ENCODE measurements at places on chromosomes 6 and 20.

DNA sequence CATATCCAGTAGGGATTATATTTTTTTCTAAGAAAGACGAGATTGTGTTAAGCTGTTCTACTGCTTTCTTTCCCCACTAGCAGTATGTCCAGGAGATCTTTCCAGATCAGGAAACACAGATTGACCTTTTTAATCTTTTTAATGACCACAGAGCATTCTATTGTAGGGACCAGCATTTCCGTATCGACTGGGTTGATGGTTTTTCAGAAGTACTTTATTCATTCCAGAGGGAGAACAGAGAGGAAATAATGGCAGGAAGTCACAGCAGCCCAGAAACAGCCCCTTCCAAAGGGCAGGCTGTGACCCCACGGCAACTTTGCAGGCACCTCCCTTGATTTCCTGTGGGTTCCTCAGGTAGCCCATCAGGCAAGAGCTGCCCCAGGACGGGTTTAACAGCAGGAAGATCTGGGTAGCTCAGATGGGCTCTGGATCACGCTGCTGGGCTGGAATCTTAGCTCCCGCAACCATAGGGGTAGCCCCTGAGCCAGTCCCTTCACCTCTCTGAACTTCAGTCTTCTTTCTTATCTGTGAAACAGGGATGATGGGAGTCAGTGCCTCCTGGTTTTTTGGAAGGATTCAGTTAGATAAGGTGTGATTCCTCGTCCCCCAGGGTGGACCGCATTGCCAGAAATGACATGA, 23.8 kb upstream of the CHMP4B start:
- peak; percentile 24 for DNase-seq

DNA sequence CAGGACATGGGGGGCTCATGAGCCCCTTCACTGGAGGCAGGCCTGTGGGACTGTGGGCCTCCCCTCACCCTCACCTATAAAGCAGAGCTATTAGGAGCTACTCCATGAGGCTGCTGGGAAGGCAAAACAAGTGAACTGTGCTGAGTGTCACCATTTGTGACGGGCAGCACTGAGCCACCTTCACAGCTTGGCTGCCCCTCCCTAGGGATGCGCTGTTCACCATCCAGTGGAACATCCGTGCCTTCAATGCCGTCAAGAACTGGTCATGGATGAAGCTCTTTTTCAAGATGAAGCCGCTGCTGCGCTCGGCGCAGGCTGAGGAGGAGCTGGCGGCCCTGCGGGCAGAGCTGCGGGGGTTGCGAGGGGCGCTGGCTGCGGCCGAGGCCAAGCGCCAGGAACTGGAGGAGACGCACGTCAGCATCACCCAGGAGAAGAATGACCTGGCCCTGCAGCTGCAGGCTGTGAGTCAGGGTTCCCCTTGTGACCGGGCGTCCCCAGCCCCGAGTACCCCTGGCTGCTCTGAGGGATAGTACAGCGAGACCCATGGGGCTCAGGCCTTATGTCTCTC, 38.4 kb downstream of the MYH7B start:
- no peak for DNase-seq

DNA sequence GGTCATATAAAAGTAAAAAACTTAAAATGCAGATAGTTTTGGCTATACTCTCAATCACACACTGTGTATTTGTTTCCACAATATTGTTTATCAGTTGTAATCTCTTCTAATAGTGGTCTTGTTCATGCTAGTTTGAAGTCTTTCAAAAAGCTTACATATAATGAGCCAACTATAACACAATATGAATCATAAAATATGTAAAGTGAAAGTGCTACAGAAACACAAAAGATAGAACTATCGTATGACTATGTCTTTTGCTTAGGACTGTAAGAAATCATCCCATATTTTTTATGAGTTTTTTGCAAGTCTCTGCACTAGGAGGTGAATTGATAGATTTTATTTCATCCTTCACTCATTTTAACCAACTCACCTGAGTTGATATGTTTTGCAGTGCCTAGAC, 136.0 kb downstream of the MMUT start:
- no peak for DNase-seq

- DNase-seq, result no peak
Measured at GRCh38 chr20:48246061-48246790, 460.9 kb upstream of the SULF2 start.

DNA sequence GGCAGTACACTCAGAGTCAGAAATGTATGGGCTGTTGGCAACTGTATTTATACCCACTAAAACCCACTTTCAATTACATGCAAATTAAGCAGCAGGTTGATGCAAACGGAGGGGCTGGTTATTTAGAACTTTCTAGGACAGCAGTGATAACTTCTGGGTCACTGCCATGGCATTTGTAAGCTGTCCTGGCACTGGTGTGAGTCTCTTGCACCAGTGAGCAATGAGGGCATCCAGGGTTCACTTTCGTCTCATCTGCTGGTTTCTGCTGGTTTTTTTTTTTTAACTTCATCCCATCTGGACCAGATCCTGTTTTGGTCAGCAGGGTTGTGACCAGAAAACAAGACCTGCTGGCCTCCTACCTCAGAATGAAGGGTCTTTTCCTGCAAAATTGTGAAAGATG, 49.2 kb downstream of the CDH26 start:
- no peak for DNase-seq

- no peak for DNase-seq
Measured at GRCh38 chr6:56572788-56573471, 69.8 kb downstream of the DST start.

DNA sequence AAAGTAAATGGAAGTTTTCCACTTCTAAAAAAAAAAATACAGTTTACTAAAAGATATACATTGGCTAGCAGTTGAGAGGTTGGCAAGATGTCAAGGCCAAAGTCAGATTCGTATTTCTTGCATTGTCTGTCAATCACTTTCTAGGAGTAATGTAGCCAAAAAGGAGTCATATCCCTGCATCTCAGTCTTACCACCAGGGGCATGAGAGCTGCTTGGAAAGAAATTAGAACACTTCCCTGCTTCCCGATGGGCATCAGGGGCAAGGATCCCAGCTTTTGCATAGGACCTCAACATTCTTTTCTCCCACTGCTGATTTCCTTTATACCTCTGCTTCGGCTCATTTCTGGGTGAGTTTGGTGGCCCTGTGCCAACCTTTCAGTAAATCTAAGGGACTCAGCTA, 581.0 kb upstream of the MAP3K7 start:
- DNase-seq, result no peak

GRCh38 chr6:21026576-21027273, 492.5 kb downstream of the CDKAL1 start:
- no peak for DNase-seq

DNA sequence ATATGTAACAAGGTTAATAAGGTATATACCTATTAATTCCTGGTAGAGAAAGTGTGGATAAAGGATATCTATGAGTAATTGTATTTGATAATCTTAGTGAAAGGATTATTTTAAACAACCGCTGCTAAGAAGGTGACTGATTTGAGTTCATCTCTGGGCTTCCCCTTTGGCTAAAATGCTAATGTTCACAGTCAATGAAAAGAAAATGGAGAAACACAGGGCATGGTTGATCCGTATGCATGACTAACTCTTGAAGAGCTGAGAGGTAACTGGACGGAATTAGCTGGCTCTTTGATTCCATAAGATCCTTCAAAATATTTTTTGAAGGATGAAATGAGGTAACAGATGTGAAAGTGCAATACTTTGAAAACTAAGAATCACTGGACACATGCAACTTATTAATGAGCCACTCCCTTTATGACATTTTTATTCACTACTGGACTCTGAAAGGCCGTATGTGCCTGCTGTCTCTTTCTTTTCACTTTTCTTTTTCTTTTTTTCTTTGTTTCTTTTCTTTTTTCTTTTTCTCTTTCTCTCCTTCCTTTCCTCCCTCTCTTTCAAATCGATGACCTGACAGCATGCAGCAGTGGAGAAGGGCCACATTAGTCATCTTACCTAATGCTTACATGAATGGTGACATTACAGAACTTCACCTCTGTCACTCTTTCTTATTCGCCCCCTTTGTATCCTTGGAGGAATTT, 464.6 kb downstream of the CDKAL1 start:
- DNase-seq, result no peak

GRCh38 chr20:37755665-37756064, 61.8 kb downstream of the CTNNBL1 start:
- DNase-seq, result peak; percentile 18

GRCh38 chr6:100719883-100720682, 161.0 kb downstream of the ASCC3 start:
- peak; percentile 28 for DNase-seq

GRCh38 chr6:25094726-25095125, 159.0 kb upstream of the RIPOR2 start:
- no peak for DNase-seq

- DNase-seq, result peak; percentile 73
Measured at GRCh38 chr6:131923356-131923755, 27.8 kb downstream of the CCN2 start.

DNA sequence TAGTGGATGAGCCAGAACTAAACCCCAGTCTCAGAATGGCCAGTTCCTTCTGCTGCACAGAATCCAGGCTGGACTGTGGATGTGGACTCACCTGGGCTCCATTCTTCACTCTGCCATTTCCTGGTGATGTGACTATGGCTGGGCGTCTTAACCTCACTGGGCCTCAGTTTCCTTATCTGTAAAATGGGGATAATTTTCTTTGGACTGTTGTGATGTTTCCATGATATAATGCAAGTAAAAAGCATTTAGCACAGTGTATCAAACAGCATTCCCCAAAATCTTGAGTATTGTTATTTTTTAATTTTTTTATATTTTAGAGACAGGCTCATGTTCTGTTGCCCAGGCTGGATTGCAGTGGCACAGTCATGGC, 5.9 kb upstream of the IP6K3 start:
- DNase-seq, result no peak

Data from KBM-7 (cell line).